ENCODE measurements at places on chromosomes 4 and X. TPM values are rescaled to one million over a fixed set of nuclear protein-coding genes. Genes with fewer than 3 reads are reported as not detected.

The REELD1 gene
- total RNA-seq = not detected

The ADAM29 gene
- total RNA-seq = not detected

The EMCN gene
- 0.22 TPM for total RNA-seq

The EPHA5 gene
- not detected for total RNA-seq

The NLGN3 gene
- total RNA-seq = 0.63 TPM

The RNF175 gene
- total RNA-seq = not detected

The CSAG3 gene
- total RNA-seq = not detected

The FRG1 gene
- 29.7 TPM for total RNA-seq

The GRK4 gene
- total RNA-seq = 7.1 TPM

The RAB33A gene
- total RNA-seq = 3.3 TPM

The HERC6 gene
- 0.51 TPM for total RNA-seq

The STK32B gene
- 6.4 TPM for total RNA-seq

The PRR32 gene
- not detected for total RNA-seq

GRCh38 chr4:27318740-27319139 is 458.1 kb downstream of the STIM2 start:
- no peak overlapping the region for H3K27ac ChIP-seq
- no peaks in the 10 kb centered on the region for H3K27me3 ChIP-seq
- H3K36me3 ChIP-seq = no peaks in the 10 kb centered on the region
- no peak overlapping the region for H3K4me3 ChIP-seq
- peak; percentile 52 for DNase-seq

DNA sequence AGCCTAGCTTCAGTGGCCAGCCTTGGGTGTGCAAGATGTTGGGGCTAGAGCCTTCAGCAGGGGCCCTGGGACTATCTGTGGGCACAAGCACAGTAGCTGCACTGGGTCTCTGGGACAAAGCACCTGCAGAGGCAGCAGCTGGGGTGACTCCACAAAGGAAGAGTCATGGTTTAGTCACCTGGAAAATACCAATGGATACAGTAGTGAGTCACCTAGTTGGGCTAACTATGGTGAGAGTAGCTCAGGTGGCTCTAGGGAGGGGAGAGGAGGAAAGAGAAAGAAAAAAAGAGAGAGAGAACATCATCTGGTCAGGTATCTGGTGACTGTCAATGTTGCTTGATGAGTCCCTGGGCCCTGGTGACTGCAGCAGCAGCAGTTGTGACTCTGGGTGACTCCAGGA is 72.9 kb upstream of the SPIN4 start:
- H3K27ac ChIP-seq = no peak overlapping the region
- H3K27me3 ChIP-seq = no peaks in the 10 kb centered on the region
- no peaks in the 10 kb centered on the region for H3K36me3 ChIP-seq
- H3K4me3 ChIP-seq = no peak overlapping the region
- no peak for DNase-seq
- H3K4me1 ChIP-seq = no peaks in the 10 kb centered on the region

- peak overlapping the region; percentile 98 for H3K4me3 ChIP-seq
- peak overlapping the region; percentile 88 for H3K27ac ChIP-seq
- H3K4me1 ChIP-seq = peaks cover 23% of the 10 kb centered on the region
- H3K36me3 ChIP-seq = peaks cover 14% of the 10 kb centered on the region
Measured at GRCh38 chr4:137534516-137534915, 2.2 kb upstream of the PCDH18 start.

- H3K4me1 ChIP-seq = no peaks in the 10 kb centered on the region
- DNase-seq = no peak
- H3K27ac ChIP-seq = no peak overlapping the region
- H3K4me3 ChIP-seq = no peak overlapping the region
- H3K27me3 ChIP-seq = no peaks in the 10 kb centered on the region
Measured at GRCh38 chr4:8817813-8818062, 53.9 kb downstream of the HMX1 start.

DNA sequence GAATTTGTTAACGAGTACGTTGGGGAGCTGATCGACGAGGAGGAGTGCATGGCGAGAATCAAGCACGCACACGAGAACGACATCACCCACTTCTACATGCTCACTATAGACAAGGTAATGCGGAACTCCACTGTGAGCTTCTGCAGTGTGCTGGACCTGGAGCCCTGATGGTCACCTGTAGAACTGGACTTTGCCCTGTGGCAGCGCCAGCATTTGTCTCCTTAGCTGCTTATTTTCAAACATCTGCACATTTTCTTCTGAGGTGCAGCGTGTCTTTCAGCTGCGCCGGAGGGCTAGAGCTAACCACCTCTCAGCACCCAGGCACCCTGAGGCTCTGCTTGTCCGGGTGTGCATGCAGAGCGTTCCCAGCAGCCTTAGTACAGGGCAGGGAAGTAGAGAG is 47.7 kb downstream of the NELFA start:
- DNase-seq = no peak
- peaks cover 11% of the 10 kb centered on the region for H3K36me3 ChIP-seq
- H3K4me1 ChIP-seq = peaks cover 4% of the 10 kb centered on the region
- H3K27me3 ChIP-seq = no peaks in the 10 kb centered on the region

DNA sequence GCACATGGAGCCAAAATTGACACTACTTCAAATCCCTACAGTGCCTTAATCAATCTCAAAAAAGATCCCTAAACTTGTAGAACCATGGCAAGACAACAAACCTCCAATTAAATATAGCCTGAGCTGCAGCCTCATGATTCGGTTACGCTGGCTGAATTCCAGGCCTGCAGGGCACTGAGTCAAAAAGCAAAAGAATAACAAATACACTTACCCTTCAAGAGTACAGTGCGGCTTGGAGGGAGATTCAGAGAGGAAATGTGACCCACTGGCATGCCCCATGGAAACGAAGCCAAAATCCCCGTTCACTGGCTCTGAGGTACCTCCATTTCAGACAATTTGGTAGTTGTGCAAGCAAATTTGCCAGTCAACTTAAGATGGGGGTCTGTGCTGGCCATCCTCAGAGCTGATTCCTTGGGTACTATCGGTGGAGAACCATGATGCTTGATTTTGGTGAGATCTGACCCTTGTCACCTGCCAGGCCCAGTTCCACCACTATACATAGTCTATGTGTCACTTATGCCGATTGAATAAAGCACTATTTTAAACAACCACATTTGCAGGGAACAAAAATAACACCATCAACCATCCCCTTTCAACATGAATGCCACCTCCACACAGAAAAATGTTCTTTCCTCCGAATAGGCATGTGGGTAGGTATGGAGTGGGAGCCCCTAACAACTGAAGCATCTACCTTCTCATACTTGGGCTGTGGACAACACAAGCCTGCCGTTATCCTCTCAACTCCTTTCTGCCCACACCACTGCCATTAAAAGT is 2.1 kb downstream of the C4orf54 start:
- no peaks in the 10 kb centered on the region for H3K27me3 ChIP-seq
- no peaks in the 10 kb centered on the region for H3K4me1 ChIP-seq
- DNase-seq = peak; percentile 40
- H3K27ac ChIP-seq = no peak overlapping the region
- H3K36me3 ChIP-seq = no peaks in the 10 kb centered on the region
- H3K4me3 ChIP-seq = no peak overlapping the region

DNA sequence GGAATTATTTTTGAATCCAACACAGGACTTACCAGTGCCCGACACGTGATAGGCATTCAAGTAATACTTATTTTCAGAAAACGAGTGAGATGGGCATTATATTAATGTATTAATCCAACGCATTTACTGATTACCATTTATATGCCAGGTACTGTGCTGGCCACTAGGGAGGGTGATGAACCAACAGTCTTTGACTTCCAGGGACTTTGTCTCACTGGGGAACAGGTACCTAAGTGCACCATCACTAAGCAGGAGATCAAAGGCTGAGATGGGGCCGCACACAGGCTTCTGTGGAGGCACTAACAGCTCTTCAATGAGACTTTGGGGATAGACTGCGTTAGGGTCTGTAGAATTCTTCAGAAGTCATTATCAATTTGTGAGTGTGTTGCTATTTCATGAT is 5.7 kb upstream of the TADA2B start:
- DNase-seq = no peak
- no peak overlapping the region for H3K4me3 ChIP-seq
- no peak overlapping the region for H3K27ac ChIP-seq
- 0 out of 2 replicates have a peak, but pooled peaks cover 3% of the 10 kb centered on the region for H3K36me3 ChIP-seq
- H3K4me1 ChIP-seq = peaks cover 33% of the 10 kb centered on the region

All from GM23248 (cell line).